ENCODE measurements at places on chromosomes 2 and 18.

- no peak for DNase-seq
These were observed 237 bp downstream of the SLC39A6 start for GRCh38 chr18:36128907-36129299.

DNA sequence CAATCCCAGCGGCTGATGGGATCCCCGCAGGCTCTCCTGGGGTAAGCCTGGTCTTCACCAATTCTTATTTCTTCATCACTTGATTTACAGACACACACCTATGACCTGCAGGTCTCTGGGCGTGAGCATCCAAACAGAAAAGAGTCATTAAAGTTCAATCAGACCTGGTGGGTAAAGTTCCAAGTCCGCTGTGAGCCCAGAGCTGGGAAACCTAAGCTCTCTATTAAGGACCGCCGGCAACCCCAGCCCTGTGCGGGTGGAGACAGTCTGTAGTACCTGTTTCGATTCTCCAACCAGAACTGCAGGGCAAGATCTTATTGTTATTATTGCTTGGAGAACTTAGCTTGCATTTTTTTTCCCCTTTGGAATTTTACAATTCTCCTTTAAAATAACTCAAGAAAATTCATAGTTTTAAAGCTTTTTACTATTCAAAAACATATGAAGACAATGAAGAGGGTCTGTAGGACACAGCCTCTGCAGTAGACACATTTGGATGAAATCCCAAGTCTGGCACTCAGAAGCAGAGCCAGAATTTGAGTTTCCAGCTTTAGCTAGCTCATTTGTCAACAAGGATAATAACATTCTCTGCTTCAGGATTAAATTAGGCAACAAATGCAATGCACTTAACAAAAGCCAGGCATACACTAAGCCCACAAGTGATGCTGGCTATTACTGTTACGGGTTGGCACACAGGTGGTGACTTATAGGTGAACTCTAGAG, 376.4 kb downstream of the INSIG2 start:
- no peak for DNase-seq

- peak; percentile 61 for DNase-seq
These were observed 73.2 kb downstream of the LRRFIP1 start for GRCh38 chr2:237700512-237701032.

DNA sequence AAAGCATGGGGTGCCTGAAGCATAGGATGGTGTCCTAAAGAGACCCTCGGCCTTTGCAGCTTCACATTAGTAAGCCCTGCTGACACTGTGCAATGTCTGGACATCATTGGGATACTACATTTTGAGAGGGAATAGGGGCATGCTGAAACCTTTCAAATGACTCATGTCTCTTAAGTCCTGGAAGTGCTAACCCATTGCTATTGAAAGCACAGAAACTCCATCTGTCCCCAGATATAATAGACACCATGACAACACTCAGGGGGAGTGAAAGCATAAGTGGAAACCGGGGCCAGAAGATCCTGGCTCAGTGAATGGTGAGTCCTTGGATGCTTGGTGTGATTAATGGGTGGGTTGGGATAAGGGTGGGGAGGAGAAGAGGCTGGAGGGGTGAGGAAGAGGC, 595.5 kb upstream of the ID2 start:
- no peak for DNase-seq

DNA sequence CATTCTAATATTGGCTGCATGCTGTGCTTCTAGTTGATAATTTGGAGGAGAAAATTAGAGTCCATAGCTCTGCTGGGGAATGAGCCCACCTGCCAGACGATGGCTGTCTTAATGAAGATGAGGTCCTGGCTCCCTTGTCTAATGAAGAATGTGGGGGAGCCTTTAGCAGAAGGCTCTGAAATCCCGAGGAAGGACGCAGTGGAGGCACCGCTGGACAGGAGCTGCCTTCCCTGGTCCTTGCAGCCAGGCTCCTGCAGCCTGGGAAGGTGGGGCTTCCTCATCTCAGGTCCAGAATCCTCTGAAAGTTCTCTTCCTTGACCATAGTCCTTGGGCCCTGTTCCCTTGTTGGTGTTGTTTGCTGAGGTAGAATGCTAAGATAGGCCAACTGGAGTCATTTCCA, 208.3 kb downstream of the AGAP1 start:
- no peak for DNase-seq

DNA sequence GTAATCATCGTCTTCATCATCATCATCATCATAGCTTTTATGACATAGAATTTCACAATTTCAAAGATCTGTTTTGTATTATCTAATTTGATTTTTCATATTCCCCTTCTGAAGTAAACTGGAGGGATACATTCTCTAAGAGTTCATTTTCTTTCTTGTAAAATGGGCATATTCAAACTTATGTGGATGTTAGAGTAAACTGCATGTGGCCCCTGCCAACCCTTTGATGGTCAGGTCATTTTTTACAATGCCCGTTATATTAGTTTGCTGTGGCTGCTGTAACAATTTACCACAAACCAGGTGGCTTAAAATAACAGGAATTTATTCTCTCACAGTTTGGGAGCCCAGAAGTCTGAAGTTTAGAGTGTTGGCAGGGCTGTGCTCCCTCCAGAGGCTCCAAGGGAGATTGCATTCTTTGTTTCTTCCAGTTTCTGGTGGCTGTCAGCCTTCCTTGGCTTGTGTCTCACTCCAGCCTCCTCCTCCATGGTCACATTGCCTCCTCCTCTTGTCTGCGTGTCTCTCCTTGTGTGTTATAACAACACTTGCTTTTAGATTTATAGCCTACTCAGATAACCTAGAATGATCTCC, 127.5 kb upstream of the MMADHC start:
- DNase-seq, result no peak

Data from activated gamma-delta T cell (primary cell).